ENCODE measurements at places on chromosomes 1 and 21.

DNA sequence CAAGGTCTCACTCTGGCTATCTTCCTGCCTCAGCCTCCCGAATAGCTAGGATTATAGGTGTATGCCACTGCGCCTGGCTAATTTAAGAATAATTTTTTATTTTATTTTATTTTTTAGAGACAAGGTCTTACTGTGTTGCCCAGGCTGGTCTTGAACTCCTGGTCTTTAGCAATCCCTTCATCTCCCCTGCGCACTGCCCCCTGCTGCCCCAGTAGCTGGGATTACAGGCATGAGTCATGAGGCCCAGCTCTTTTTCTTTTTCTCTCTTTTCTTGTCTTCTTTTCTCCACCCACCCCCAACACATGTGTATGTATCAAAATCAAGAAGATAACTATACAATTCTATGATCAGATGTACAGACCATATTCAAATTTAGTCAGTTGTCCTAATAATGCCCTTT lies 87.2 kb downstream of the PEX14 start:
- DNase-seq, result no peak

DNA sequence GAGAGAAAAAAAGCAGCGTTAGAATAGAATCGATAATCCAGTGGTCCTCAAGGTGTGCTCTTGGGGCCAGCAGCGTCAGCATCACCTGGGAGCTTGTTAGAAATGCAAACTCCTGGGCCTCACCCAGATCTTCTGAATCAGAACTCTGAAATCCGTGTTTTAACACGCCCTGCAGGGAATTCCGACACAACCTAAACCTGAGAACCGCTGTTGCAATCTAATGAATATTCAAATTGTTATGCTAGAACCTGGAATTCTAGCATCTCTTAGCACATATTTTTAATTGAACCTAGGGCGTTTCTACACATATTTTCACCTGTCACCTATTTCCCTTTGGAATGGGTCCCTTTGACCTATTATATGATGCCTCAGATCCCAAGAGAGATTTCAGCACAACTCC lies 175.7 kb downstream of the PSMG1 start:
- DNase-seq, result no peak

- DNase-seq, result no peak
Measured at GRCh38 chr1:23081376-23081775, 62.1 kb downstream of the KDM1A start.

GRCh38 chr1:232143315-232143886 lies 486.5 kb downstream of the SIPA1L2 start:
- no peak for DNase-seq
